ENCODE measurements at places on chromosomes 12 and 14.
A peak's percentile ranks its signal among the peaks of the same experiment; 100 is the strongest.

GRCh38 chr14:37593511-37594237, 1.4 kb downstream of the FOXA1 start:
- DNase-seq, result no peak

- DNase-seq, result no peak
Observed at GRCh38 chr12:118290130-118290529, 82.6 kb downstream of the TAOK3 start.

DNA sequence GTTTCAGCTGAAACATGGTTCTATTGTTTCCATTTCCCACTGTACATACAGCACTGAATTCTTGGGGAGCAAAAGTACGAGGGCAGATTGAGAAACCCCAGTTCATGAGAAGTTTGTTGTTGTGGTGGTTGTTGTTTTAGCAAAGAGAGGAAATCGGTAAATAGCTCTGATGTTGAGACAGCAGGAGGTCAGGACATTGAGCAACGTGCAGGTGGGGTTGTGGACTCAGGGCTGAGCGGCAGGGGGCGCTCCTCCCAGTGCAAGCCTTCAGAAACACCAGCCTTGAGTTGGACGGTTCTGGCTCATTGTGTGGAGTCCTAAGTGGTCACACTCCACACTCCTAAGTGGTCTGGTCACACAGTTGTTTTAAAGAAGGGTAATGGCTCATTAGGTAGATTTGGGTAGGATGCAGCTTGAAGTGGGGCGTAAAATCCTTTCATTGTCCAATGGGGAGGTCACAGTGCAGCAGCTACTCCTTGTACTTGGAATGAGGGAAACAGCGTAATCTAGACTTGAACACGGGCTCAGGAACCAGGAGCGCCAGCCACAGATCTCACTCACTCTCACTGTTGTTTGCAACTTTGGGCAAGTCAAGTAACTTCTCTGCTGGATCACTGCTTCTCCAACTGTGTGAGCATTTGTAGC, 14.5 kb upstream of the PWP1 start:
- DNase-seq, result no peak

DNA sequence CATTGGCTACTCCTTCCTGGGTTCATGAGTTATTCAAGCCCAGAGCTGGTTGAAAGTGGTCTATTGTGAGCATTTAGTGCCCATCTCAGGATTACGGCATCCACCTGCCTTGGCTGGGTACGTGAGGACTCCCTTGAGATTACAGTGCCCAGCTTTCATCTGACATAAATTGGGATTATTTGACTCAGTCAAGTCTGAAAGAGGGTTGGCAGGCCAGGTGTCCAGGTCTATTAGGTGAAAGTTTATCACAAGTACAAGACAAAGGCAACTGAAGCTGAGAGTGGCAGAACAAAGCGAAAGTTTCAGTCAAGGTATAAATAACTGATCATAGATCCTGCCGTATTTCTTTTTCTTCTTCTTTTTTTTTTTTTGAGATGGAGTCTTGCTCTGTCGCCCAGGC, 84.6 kb upstream of the ATF7IP start:
- no peak for DNase-seq

DNA sequence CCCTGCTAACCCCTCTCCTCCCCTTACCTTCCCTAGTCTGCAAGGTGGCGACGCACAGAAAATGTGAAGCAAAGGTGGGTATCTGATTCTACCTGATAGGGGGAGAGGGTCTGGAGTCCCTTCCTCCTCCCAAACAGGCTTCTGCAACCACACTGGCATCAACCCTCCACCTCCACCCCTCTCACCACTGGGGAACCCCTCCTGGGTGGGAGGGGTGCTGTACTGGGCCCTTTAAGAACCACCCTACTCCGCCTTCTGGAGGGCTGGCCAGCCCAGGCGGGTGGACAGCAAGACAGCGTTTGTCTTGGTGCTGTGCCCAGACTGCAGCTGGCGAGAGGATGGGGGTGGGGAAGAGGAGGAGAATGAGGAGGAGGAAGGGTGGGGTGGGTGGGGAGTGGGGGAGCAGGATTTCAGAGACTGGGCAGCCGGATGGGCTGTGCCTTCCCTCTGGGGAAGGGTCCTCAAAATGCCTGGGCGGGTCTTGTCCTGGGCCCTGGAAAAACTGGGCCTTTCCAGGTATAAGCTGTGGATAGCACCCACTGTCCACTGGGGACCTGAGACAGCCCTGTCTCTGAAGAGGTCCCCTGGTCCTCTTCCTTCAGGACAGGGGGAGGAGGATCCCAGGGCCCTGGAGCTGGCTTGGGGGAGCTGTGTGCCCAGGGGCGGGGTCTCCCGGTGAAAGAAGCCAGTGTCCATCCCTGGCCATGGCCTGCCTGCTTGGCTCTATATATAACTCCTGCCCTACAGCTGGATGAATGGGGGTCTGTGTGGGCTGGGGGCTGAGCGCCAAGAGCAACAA, 2.8 kb downstream of the TNS2 start:
- DNase-seq, result no peak

GRCh38 chr14:23164250-23164649, 19.2 kb downstream of the SLC7A8 start:
- no peak for DNase-seq

DNA sequence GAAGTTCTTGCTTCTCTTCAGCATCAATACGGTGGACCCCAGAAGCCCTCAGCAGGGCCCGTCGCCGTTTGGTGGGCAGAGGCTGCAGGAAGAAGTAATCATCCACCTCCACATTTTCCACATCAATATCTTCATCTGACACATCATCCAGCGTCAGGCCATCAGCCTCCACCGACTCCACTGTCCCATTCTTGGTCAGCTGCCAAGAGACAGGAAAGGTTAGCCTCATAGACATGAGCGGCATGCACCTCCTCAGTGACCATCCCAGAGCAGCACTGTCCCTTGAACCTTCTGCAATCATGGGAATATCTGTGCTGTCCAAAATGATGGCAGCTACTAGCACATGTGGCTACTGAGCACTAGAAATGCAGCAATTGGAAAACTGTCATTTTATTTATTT, 15.6 kb downstream of the CSRNP2 start:
- DNase-seq, result no peak

DNA sequence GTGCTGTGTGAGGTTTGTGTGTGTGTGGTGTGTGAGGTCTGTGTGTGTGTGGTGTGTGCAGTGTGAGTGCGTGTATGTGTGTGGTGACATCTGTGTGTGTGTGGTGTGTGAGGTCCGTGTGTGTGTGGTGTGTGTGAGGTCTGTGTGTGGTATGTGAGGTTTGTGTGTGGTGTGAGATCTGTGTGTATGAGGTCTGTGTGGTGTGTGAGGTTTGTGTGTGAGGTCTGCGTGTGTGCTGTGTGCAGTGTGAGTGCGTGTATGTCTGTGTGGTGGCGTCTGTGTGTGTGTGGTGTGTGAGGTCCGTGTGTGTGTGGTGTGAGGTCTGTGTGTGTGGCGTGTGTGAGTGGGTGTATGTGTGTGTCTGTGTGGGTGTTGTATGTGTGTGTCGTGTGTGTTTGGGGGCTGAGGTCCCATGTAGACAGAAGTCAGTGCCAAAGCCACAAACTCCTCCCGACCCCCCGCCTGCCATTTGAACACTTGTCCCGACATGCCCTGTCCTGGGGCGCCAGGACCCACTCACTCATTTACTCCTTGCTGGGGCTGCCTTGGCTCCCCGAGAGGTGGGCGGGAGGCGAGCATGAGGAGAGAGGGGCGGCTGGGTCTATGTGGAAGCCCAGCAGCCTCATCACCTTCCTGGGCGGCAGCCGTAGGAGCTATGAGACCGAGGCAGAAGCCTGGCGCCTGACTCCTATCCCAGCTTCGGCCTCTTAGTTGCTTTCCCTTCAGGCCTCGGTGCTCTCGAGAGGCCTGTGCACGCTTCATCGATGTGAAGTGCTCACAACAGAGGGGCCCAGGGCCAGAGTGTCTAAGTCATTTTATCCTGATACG, 20.5 kb downstream of the RILPL1 start:
- no peak for DNase-seq

GRCh38 chr14:41449066-41449465, 157.6 kb upstream of the LRFN5 start:
- no peak for DNase-seq

- no peak for DNase-seq
Observed at GRCh38 chr12:122159882-122160281, 14.1 kb downstream of the IL31 start.

- no peak for DNase-seq
Observed at GRCh38 chr12:19185262-19185929, 55.9 kb downstream of the PLEKHA5 start.

DNA sequence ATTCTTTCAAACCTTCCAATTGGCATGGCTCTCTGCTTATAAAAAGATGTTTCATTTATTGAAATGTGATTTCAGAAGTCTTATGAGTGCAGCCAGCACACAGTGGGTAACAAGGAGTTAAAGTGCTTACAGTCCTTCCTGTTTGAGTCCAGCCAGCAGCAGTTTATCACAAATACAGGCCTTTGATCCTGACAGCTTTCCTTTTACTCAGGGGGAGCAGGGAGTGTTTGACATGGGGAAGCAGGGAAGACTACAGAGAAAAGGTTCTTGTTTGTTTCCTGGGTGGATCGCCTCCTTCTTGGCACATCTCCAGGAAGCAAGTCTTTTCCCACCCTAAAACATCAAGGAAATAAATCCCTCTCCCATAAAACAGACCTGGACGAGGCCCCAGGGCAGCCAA, 216.1 kb downstream of the MSRB3 start:
- no peak for DNase-seq

DNA sequence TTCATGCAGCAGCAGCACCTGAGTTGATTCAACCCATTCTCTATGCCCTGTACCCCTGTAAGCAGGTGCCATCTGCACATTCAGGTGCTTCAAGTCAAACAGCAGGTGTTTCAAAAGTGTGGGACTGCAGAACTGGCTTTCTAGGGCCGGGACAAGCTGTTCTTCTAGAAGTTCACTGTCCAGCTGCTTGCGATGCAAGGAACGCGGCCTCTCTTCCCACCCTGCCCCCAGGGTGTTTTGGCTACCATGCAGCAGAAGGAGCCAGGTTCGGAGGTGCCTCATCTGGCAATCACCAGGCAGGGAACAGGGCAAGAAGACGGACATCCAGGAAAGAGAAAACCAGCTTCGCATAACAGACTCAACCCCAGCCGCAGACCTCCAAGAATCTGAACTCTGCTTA, 35.2 kb downstream of the TMEM132D start:
- DNase-seq, result no peak

- no peak for DNase-seq
Observed at GRCh38 chr12:1593174-1594005, 991 bp downstream of the FBXL14 start.

GRCh38 chr12:76013603-76014002, 18.0 kb downstream of the PHLDA1 start:
- DNase-seq, result no peak

DNA sequence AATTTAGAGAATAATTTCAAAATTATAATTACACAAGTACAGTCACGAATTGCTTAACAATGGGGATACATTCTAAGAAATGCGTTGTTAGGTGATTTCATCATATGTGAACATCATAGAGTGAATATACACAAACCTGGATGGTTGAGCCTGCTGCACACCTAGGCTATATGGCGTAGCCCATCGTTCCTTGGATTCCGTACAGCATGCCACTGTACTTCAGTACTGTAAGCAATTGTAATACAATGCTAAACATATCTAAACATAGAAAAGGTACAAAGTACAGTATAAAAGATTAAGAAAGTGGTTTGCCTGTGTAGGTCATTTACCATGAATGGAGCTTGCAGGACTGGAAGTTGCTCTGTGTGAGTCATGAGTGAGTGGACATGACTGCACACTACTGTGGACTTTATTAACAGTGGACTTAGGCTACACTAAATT, 286.2 kb downstream of the CACNA1C start:
- DNase-seq, result peak; percentile 79

DNA sequence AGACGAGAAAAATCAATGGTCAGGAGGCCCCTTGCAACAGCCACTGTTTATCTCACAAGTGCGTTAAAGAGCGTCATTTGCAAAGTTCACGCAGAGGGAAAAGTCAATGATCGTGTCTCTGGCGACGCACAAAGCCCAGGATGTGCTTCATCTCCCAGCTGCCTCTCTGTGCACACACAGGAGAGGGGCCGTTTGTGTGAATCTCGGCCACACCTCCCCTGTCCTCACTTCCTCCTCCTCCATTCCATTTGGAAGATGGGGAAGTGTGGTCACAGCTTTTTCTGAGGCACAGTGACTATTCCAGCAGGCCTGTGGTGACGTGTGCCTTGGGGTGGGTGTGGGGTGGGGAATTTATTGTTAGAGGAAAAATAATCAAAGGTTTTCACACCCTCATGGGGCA, 90.4 kb downstream of the RBM19 start:
- no peak for DNase-seq

GRCh38 chr12:78331753-78332152, 501.1 kb downstream of the NAV3 start:
- no peak for DNase-seq

DNA sequence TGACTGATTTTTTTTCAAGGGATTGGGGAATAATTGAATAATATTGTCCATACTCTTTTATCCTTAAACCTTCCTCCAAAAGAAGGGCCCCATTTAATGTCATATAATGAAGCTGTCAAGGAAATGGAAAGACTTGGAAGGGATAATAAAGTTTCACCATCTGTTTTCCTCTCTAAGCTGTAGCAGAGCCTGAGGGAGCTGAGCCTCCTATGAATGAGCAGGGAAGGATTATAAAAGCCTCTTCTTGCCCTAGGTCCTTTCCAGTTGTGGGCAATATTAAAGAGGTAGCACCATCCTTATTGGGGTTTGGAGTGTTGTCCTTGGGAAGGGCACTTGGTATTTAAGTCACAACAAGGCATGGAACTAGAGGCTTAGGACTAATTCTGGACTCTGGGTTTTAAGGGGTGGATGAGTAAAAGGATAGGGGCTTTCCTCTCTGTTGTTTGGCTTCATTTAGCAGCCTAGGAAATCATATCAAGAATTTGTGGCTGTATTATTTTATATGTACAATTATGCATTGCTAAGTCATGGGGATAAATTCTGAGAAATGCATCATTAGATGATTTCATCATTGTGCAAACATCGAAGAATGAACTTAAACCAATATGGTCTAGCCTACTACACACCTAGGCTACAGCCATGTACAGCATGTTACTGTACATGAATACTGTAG, 408.5 kb upstream of the DCN start:
- DNase-seq, result no peak

GRCh38 chr12:91978143-91978542, 167.5 kb downstream of the BTG1 start:
- no peak for DNase-seq

GRCh38 chr12:73514672-73515071, 1023.0 kb upstream of the ATXN7L3B start:
- no peak for DNase-seq

GRCh38 chr14:36827861-36828260, 166.2 kb downstream of the PAX9 start:
- DNase-seq, result no peak

GRCh38 chr12:83893101-83893500, 1019.5 kb downstream of the SLC6A15 start:
- DNase-seq, result no peak

DNA sequence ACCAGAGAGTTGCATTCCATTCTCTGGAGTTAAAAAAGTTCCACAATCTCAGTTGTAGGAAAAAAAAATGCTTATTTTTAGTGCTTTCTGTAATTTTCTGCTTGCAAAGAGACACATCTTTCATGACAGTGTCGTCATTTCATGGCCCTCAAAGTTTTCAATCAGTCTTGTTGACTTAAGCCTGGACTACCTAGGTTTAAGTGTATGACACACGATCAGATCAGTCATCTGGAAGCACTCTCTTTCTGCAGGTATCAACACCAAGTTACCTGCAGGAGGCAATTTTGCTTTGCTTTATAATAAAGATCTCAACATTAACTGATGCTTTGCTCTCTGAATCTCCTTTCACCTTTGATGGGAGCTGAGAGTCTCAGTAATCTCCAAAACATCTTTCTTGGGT, 251.6 kb downstream of the BCAT1 start:
- DNase-seq, result no peak

GRCh38 chr12:29239336-29239735, 90.3 kb downstream of the FAR2 start:
- DNase-seq, result no peak

- DNase-seq, result no peak
Observed at GRCh38 chr12:47249719-47250357, 170.1 kb upstream of the AMIGO2 start.

All from HS-5 (cell line).